ENCODE measurements at places on chromosomes 12 and 14. TPM values are rescaled to one million over a fixed set of nuclear protein-coding genes. Genes with fewer than 3 reads are reported as not detected.

DNA sequence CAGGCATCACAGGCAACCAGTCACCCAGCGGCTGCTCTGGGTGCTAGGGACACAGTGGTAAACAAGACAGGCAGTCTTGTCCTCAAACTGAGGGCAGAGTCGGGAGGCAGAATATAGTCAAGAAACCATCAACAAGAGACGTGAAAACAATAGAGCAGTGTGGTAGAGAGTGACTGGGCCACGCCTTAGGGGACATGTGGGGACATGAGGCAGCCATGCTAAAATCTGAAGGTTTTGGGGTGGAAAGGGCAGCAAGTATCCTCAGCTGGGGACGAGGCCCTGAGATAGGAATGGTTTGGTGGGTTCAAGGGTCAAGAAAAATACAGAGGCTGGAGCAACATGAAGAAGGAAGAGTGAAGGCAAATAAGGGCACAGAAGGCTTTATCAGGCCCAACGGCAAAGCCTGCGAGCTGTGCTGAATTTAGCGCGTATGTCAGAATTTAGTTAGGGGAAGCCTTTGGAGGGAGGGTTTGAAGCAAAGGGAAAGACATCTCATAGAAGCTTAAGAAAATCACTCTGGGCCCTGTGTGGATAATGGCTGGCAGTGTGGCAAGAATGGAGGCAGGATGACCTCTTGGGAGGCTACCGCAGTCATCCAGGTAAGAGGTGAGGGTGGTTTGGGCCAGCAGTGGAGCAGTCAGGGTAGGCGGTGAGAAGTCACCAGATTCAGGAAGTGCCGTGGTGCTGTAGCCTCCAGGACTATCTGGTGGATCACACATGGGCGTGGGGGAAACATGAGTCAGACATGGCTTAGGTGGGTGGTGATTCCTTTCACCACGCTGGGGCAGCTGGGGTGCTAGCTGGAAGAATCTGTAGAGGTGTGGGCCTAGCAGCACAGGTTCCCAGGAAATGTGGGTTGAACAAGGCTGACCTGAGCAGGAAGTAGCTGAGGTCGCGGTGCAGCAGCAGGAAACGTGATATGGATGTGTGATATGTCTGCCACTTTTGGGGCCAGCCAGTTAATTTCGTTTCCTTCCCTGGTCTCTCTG is 3.0 kb downstream of the EVL start:
- H3K4me1 ChIP-seq, result peaks cover 76% of the 10 kb centered on the region
- H3K27ac ChIP-seq, result peak overlapping the region; percentile 89
- peak overlapping the region; percentile 78 for H3K4me3 ChIP-seq
- peaks cover 19% of the 10 kb centered on the region for H3K36me3 ChIP-seq

Gene MANSC1
- 0.25 TPM for total RNA-seq

Gene ACOT6
- not detected for total RNA-seq

Gene SPIC
- total RNA-seq, result not detected

- H3K4me3 ChIP-seq, result no peak overlapping the region
- H3K4me1 ChIP-seq, result no peaks in the 10 kb centered on the region
- no peak overlapping the region for H3K27ac ChIP-seq
- H3K27me3 ChIP-seq, result no peaks in the 10 kb centered on the region
- H3K36me3 ChIP-seq, result no peaks in the 10 kb centered on the region
Measured at GRCh38 chr14:86505808-86506207, 975.9 kb downstream of the FLRT2 start.

GRCh38 chr12:109179927-109180326 is 63.5 kb downstream of the ACACB start:
- H3K36me3 ChIP-seq, result no peaks in the 10 kb centered on the region
- H3K27me3 ChIP-seq, result no peaks in the 10 kb centered on the region
- no peak overlapping the region for H3K4me3 ChIP-seq
- DNase-seq, result no peak
- H3K27ac ChIP-seq, result no peak overlapping the region
- no peaks in the 10 kb centered on the region for H3K4me1 ChIP-seq

Gene PLEK2
- total RNA-seq, result not detected

DNA sequence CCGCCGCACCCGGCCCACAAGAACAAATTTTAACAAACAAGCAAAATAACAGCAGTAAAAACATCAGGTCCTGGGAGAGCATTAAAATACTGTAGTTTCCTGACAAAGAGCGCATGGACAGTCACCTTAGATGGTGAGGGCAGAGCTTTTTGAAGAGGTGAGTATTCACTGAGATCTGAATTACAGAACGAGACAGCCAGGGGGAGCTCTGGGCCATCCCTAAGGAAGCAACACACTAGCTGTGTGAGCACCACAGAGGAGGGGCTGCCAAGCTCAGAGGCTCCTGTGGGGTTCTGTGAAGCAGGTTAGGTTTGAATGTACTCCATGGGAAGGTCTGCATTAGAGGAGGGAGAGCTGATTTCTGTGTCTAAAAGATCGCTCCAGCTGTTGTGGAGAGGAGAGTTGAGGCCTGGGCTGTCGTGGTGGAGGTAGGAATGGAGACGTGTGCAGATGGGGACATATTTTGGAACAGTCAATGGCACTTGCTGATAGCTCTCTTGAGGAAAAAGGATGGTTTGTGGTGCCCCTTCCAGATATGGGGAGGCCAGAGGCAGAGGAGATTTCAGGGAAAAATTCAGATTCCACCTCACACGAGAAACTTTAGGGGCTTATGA is 72.9 kb downstream of the TRAFD1 start:
- peaks cover 48% of the 10 kb centered on the region for H3K36me3 ChIP-seq
- H3K27ac ChIP-seq, result no peak overlapping the region
- no peak overlapping the region for H3K4me3 ChIP-seq
- peak; percentile 63 for DNase-seq
